ENCODE measurements at places on chromosomes 12 and 14. TPM values are rescaled to one million over a fixed set of nuclear protein-coding genes. Genes with fewer than 3 reads are reported as not detected.

PRB2 gene
- not detected for total RNA-seq

GRCh38 chr14:29085546-29085945, 319.0 kb downstream of the FOXG1 start:
- DNase-seq = no peak

INSM2 gene
- not detected for total RNA-seq

DNA sequence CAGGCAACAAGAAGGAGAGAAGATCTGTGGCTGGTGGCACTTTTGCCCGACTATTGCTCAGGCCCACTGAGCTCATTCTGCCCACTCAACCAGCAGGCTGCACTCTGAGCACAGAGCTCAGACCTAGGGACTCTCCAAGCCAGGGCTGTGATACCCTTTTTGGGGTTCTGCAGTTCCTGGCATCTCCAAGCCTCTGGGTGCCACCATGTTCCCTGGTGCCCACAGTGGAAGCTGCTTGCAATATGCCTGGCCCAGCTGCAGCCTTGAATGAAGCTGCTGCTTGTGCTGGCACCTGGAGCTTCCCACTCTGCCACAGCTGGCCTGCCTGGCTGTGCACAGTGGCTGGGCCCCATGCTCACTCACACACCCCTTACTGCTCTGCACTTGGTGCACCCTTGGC, 236.1 kb downstream of the ADGRD1 start:
- no peak for DNase-seq

- DNase-seq = no peak
Observed at GRCh38 chr12:45622210-45622937, 107.1 kb upstream of the ARID2 start.

DNA sequence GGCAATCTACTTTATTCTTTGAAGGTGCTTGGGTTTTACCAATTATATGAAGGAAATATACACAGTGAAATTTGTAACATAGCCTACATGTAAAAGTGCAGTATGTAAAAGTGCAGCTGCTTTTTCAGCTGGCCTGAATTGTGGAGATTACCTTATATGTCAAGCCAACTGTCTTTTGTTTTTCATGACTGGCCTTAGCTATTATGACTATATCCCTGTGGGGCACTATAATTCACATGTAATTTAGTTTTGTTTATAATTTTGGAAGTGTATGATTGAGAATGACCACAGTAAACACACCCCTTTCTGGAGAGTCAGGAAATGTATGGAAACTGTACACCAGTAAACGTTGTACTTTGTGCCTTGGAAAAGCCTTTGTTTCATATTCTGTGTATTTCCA, 435.0 kb upstream of the STXBP6 start:
- no peak for DNase-seq

- DNase-seq = no peak
Observed at GRCh38 chr14:92647797-92648279, 100.6 kb downstream of the LGMN start.
